ENCODE measurements at places on chromosomes 16 and 17.

GRCh38 chr16:81436386-81436785 lies 8.2 kb upstream of the CMIP start:
- no peak for DNase-seq

DNA sequence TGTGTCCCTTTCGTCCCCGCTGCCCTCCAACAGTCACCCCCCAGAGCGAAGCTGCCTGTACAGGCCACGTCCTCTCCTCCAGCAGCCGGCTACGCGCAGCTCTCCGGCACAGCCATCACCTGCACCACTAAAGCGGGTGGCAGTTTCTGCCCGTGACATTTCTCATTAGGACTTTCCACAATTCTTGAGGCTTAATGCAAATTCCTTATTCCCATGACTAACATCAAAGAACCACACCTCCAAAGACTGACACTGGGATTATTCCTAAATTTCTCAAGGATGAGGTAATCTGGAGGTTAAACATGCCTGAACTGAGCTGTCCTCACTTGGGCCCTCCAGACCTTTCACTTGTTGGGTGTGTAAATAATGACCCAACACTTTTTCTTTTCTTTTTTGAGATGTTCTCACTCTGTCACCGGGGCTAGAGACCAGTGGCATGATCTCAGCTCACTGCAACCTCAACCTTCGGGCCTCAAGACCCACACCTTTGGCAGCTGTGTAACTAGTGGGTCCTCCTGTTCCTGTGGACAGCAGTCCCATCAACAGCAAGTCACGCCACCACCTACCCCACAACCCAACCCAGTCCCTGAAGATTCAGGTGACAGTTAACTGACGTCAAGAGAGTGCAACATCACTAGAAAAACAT lies 11.7 kb downstream of the ANKRD11 start:
- no peak for DNase-seq

DNA sequence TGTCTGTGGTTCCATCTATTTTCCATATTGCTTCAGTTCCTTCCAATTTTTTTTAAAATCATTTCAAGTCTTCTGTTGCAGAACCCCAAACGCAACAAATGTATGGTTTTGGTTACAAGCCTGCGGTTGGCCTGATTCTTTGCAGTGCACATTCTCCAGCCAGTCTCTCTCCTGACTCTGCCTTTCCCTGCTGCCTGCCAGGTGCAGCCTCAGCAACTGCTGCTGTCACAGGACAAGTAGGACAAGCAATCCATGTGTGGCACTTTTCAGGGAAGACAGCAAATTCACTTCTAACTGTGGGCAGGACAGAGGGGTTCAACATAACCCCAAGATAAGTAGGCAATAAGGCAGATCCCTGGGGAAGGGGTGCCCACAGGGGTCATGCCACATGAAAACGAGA lies 24.2 kb downstream of the EMP2 start:
- no peak for DNase-seq

- DNase-seq: no peak
These were observed 6.6 kb downstream of the IL21R start for GRCh38 chr16:27408602-27409031.

DNA sequence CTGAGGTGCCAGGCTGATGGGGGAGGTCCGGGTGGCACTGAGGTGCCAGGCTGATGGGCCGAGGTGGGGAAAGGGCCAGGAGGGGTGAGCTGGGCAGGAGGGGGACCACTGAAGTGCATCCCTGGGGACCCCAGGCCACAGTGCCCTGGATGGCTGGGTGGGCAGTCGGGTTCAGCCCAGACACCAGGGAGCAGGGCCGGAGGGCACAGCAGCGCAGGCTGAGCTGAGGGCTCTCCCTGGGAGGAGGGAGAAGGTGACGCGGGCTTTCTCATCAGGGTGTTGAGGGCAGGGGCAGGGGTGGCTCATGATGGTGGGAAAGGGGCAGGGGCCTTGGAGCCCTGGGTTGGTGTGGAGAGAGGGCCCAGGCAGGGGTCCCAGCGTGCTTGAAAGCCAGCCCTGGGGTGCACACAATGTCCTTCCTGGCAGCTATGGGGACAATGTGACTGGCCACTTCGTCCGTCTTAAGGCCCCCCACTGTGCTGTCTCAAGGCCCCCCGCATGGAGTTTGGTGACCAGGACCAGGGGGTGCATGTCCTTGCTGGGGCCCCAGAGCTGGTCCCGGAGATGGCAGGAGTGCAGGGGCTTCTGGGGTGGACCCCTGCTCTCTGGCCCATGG lies 16.0 kb downstream of the CD7 start:
- DNase-seq: no peak

- DNase-seq: no peak
These were observed 8.9 kb upstream of the TMEM132E start for GRCh38 chr17:34570506-34570905.

DNA sequence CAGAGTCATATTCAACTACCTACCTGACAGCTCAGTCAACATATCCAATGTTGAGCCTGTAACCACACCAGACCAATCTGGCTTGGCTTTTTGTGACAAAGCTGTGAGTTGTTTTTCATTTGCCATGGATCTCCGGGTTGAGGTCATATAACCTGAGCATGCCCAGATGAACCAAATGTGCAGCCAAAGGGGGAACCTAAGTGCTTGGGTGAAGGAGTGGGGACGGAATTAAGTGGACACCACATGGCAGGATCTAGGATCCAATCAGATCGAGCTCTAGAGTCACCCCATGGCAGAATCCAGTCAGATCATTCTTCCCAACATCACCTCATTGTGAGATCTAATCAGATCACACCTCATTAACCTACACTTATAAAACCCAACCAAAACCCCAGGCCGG lies 258.6 kb downstream of the PHKB start:
- DNase-seq: no peak

DNA sequence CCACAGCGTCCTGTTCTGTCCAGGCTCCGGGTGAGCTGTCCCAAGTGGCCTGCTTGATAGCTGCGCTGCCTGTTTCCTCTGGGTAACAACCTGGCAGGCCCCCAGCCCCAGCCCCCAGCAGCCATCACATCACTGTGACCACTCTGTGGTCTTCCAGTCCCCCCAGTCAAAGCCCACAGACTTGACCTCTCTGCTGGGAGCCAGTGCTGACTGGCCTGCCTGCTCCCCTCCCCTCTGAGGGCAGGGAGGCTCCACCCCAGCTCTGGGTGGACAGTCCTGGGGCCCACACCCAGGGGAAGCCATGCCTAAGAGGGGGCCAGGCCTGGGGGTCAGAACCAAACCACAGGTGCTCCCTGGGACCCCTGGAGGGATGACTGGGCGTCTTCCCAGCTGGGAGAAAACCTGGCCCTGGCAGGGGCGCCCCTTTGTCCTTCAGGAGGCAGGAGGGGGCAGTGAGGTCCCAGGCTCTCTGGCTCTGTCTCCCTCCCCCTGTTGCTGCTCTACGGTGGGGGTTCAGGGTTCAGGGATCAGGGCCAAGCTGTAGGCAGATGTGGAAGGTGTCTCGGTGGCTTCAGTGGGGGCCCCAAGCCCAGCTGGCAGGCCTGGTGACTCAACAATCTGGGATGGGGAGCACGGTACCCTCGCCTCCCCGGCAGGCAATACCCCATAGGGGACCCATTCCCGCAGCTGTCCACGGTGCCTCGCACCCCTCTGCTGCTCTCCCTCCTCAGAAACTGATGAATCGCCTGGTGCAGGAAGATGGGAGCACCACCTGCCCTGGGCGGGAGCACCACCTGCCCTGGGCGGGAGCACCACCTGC lies 1.8 kb upstream of the SLC16A3 start:
- DNase-seq: no peak

GRCh38 chr16:89323120-89323960 lies 105.8 kb downstream of the ZNF778 start:
- DNase-seq: no peak

DNA sequence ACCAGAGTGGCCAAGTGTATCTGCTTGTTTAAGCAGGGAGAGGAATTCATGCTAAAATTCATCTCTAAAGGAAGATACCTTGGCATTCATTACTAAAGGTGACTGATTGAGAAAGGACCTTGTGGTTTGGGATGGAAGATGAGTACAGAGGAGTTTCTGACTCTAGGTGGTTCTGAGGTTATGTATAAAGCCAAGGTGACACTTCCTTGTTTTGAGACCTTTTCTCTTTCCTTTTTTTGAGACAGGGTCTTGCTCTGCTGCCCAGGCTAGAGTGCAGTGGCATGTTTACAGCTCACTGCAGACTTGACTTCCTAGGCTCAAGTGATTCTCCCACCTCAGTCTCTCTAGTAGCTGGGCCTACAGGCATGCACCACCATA lies 9.1 kb downstream of the ABHD15 start:
- no peak for DNase-seq

- no peak for DNase-seq
These were observed 873.5 kb upstream of the EEF2KMT start for GRCh38 chr16:5971106-5971505.

DNA sequence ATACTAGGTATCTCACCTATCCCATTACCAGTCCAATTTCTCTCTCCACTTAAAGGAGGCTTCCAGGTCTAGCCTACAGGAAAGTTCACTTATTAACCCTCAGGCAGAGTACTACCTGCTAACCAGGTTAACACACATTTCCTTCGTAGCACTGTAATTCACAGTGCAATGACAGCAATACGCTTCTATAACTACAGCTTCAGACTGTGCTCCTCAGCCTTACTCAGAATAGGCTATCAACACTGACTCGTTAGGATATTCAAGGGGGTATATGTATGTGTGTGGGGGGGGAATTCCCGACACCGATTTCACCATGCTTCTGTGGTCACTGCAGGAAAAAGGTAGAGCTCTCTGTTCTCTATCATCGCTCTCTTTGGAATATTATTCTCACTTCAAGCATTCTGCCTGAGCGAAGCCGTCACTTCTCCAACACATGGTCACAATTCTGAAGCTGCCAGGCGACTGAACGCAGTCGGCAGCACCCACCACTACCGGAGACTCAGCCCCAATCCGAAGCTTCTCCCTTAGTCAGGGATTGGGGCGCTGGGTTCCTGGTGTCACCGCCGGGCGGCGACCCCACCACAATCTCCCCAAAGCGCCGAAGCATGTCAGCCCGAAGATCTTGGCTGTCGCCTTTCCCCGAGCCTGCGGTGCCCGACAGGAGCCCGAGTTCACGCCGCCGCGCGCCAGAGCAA lies 618 bp downstream of the GGA3 start:
- no peak for DNase-seq
